ENCODE measurements at places on chromosomes 1 and 21. TPM values are rescaled to one million over a fixed set of nuclear protein-coding genes. Genes with fewer than 3 reads are reported as not detected.

- DNase-seq, result peak; percentile 56
- H3K27ac ChIP-seq, result peak overlapping the region; percentile 58
These were observed 837 bp downstream of the SLC16A1 start for GRCh38 chr1:112954945-112955772.

The TMCO1 gene
- polyA plus RNA-seq, result 60.5 TPM

- H3K36me3 ChIP-seq, result no peaks in the 10 kb centered on the region
- H3K4me3 ChIP-seq, result no peak overlapping the region
- H3K27me3 ChIP-seq, result no peaks in the 10 kb centered on the region
- no peaks in the 10 kb centered on the region for H3K4me1 ChIP-seq
- H3K27ac ChIP-seq, result no peak overlapping the region
These were observed 16.1 kb upstream of the LRRC3 start for GRCh38 chr21:44439211-44439600.

The AKT3 gene
- polyA plus RNA-seq, result 60.5 TPM

DNA sequence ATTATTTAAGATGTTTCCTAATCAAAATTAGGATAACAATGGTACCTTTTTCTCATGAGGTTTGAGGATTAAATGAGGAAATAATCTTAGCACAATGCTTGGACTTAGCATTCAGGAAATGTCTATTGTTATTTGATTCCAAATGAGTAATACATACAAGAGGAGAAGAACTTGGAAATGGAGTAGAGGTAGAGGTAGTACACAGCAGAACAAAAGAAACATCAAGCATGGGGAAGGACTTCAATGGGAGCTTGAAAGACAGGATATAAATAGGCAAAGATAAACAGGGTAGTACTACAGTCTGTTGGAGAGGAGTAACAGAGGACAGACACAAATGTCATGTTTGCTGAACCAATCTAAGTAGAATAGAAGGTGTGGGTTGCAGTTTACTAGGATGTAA lies 59.5 kb upstream of the RGS2 start:
- no peak overlapping the region for H3K27ac ChIP-seq
- DNase-seq, result no peak
- H3K27me3 ChIP-seq, result no peaks in the 10 kb centered on the region

The C1orf87 gene
- 0.04 TPM for polyA plus RNA-seq

DNA sequence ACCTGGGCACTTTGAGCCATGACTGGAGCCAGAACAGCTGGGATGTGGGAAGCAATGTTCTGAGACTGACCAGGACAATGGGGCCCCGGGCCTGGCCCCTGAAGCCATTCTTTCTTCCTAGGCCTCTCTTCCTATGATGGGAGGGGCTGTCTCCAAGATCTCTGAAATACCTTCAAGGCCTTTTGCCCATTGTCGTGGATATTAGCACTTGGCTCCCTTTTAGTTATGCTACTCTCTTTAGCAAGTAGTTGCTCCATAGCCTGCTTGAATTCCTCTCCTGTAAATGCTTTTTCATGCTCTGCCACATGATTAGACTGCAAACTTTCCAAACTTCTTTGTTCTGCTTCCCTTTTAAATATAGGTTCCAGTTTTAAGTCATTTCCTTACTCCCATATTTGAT lies 262.9 kb upstream of the CACYBP start:
- no peak overlapping the region for H3K27ac ChIP-seq
- no peaks in the 10 kb centered on the region for H3K27me3 ChIP-seq
- H3K36me3 ChIP-seq, result no peaks in the 10 kb centered on the region
- no peak overlapping the region for H3K4me3 ChIP-seq

The AIRE gene
- not detected for polyA plus RNA-seq

- no peak for DNase-seq
- H3K27me3 ChIP-seq, result no peaks in the 10 kb centered on the region
- H3K4me3 ChIP-seq, result no peak overlapping the region
These were observed 34.7 kb downstream of the IFNAR1 start for GRCh38 chr21:33359446-33359845.

DNA sequence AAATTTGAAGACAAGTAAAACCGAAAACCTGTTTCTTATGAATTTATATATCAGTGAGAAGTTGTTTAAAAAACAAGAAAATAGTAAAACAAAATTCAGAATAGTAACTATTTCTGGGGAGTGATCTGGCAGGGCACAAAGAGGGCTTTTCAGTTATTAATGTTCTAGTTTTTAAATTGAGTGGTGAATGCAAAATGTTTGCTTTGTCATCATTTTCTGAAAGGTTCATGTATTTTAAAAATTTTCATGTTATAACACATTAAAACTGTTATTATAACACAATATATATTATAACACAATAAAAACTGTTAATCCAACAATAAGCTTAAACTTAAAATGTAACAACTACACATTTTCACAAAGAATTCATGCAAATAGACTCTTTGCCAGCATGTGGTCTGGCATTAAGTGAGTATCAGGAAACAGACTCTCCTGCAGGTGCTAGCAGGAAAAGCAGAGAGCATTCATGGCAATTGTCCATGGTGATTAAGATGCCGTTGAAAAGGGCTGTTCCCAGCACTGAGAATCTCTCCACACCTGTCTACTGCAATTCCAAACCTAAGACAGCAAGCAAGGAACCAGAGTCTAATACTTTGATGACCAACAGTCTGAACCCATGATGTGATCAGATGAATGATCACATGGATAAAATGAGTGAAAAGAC lies 204.9 kb downstream of the TBX15 start:
- no peak for DNase-seq
- H3K4me3 ChIP-seq, result no peak overlapping the region
- no peak overlapping the region for H3K27ac ChIP-seq
- no peaks in the 10 kb centered on the region for H3K27me3 ChIP-seq
- H3K36me3 ChIP-seq, result no peaks in the 10 kb centered on the region

- H3K27me3 ChIP-seq, result no peaks in the 10 kb centered on the region
- H3K4me3 ChIP-seq, result no peak overlapping the region
- no peak overlapping the region for H3K27ac ChIP-seq
- no peak for DNase-seq
- H3K4me1 ChIP-seq, result peaks cover 6% of the 10 kb centered on the region
These were observed 4.7 kb downstream of the FMOD start for GRCh38 chr1:203346060-203346768.

- no peak overlapping the region for H3K27ac ChIP-seq
- no peak overlapping the region for H3K4me3 ChIP-seq
- DNase-seq, result no peak
- H3K4me1 ChIP-seq, result no peaks in the 10 kb centered on the region
- H3K36me3 ChIP-seq, result no peaks in the 10 kb centered on the region
These were observed 106.7 kb downstream of the SETD4 start for GRCh38 chr21:35953597-35953996.

GRCh38 chr1:3073489-3074296 lies 4.7 kb downstream of the PRDM16 start:
- H3K4me1 ChIP-seq, result peaks cover 3% of the 10 kb centered on the region
- no peaks in the 10 kb centered on the region for H3K36me3 ChIP-seq
- H3K27me3 ChIP-seq, result no peaks in the 10 kb centered on the region
- no peak overlapping the region for H3K27ac ChIP-seq
- H3K4me3 ChIP-seq, result no peak overlapping the region

- H3K4me3 ChIP-seq, result no peak overlapping the region
- no peaks in the 10 kb centered on the region for H3K4me1 ChIP-seq
- no peak overlapping the region for H3K27ac ChIP-seq
- no peaks in the 10 kb centered on the region for H3K27me3 ChIP-seq
These were observed 75.0 kb downstream of the ATP6V1G3 start for GRCh38 chr1:198465201-198466144.

DNA sequence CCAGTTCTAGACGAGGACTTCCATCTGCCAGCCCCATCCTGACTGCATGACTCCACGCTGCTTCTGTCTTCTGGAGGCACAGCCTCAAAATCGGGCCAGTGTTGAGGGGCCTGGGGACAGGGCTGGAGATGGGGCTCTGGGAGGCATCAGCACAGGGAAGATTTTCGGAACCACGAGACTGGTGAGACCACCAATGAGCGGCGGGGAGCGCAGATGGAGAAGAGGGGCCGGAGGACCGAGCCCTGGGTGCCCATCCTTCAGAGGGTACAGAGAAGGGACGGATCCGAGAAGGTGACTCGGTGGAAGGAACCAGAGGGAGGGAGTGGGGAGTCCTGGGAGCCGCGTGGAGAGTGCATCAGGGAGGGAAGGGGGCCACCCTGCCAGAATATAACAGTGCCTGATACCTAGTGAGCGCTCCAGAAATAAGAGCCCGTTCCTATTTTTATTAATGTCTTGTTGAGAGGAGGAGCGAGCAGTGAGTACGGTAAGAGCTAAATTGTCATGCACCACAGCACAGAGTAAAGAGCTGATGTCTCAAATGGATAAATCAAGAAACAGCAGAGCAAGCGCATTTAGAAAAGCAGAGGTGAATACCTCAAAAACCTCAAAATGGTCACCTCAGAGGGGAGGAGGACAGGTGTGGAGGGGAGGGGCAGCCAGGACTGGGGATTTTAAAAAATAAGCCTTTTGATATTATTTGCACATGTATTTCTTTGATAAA lies 26.2 kb upstream of the KIF26B start:
- H3K4me3 ChIP-seq, result no peak overlapping the region
- no peaks in the 10 kb centered on the region for H3K27me3 ChIP-seq
- peaks cover 2% of the 10 kb centered on the region for H3K4me1 ChIP-seq
- DNase-seq, result no peak
- H3K27ac ChIP-seq, result no peak overlapping the region

The CAPN8 gene
- polyA plus RNA-seq, result 0.10 TPM

The PTPN7 gene
- 15.4 TPM for polyA plus RNA-seq

GRCh38 chr1:211577819-211578639 lies 932 bp downstream of the SLC30A1 start:
- H3K4me1 ChIP-seq, result peaks cover 2% of the 10 kb centered on the region
- H3K36me3 ChIP-seq, result no peaks in the 10 kb centered on the region
- DNase-seq, result peak; percentile 82
- peak overlapping the region; percentile 89 for H3K27ac ChIP-seq
- H3K4me3 ChIP-seq, result peak overlapping the region; percentile 71
- no peaks in the 10 kb centered on the region for H3K27me3 ChIP-seq

- no peaks in the 10 kb centered on the region for H3K27me3 ChIP-seq
- no peak overlapping the region for H3K27ac ChIP-seq
- DNase-seq, result no peak
- peaks cover 38% of the 10 kb centered on the region for H3K4me1 ChIP-seq
These were observed 24.2 kb downstream of the CAPZB start for GRCh38 chr1:19461220-19461554.

The TNFRSF4 gene
- polyA plus RNA-seq, result 2.5 TPM

DNA sequence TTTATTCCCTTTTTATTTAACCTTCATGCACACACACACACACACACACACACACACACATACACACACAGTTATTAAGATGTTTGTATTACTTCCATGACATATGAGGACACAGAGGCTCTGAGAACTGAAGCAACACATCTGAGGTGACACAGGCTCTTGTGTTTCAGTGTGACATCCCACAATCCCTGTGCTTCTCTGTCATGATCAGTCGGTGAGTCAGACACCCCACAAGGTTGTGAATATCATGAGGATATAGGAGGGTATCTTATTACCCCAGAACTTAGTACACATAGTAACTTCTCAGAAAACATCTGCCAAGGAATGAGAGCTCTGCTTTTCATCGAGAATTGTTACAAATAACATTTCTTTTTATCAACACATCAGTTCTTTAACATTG lies 459.3 kb downstream of the PLPP3 start:
- DNase-seq, result no peak
- no peak overlapping the region for H3K4me3 ChIP-seq
- no peaks in the 10 kb centered on the region for H3K27me3 ChIP-seq
- no peaks in the 10 kb centered on the region for H3K4me1 ChIP-seq

DNA sequence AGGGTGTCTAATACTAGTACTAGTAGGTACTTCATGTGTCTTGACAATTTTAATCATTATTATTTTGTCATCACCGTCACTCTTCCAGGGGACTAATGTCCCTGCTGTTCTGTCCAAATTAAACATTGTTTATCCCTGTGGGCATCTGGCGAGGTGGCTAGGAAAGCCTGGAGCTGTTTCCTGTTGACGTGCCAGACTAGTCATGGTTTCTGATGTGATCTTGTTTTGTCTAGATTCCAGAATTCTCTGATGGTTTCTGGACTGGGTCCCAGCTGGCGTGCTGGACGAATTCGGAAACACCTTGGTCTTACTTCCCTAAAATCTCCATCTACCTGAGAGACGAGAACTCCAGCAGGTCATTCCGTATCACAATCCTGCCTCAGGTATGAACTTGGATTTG lies 66.1 kb upstream of the FAM3B start:
- no peak for DNase-seq
- H3K27ac ChIP-seq, result no peak overlapping the region
- H3K36me3 ChIP-seq, result no peaks in the 10 kb centered on the region
- H3K4me3 ChIP-seq, result no peak overlapping the region

GRCh38 chr1:237141502-237141901 lies 99.5 kb downstream of the RYR2 start:
- H3K27me3 ChIP-seq, result no peaks in the 10 kb centered on the region
- DNase-seq, result peak; percentile 37
- H3K4me3 ChIP-seq, result no peak overlapping the region
- H3K27ac ChIP-seq, result peak overlapping the region; percentile 66
- peaks cover 8% of the 10 kb centered on the region for H3K4me1 ChIP-seq

The LIN28A gene
- polyA plus RNA-seq, result not detected

DNA sequence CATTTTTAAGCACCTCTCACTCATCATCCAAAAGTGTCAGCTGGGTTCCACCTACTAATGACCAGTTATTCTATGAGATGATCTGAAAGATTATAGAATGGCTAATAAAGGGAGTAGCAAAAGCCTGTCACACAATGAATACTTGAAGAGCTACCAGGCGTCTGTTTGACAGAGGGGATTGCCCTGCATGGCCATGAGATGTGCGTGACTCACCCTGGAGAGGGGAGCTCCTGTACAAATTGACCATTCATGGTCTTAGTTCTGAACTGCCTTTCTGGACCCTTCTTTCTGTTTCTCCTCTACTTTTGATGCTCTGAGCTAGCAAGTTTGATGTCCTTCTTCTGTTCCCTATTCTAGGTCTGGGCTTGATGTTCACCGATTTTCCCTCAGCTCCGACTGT lies 85.2 kb upstream of the ABCD3 start:
- no peaks in the 10 kb centered on the region for H3K4me1 ChIP-seq
- no peak overlapping the region for H3K4me3 ChIP-seq
- no peak for DNase-seq
- no peaks in the 10 kb centered on the region for H3K36me3 ChIP-seq

DNA sequence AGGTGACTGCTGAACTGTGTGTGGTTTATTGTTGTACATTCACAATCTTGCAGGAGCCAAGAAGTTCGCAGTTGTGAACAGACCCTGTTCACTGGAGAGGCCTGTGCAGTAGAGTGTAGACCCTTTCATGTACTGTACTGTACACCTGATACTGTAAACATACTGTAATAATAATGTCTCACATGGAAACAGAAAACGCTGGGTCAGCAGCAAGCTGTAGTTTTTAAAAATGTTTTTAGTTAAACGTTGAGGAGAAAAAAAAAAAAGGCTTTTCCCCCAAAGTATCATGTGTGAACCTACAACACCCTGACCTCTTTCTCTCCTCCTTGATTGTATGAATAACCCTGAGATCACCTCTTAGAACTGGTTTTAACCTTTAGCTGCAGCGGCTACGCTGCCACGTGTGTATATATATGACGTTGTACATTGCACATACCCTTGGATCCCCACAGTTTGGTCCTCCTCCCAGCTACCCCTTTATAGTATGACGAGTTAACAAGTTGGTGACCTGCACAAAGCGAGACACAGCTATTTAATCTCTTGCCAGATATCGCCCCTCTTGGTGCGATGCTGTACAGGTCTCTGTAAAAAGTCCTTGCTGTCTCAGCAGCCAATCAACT lies 6.4 kb upstream of the PIGV start:
- H3K36me3 ChIP-seq, result no peaks in the 10 kb centered on the region
- H3K27me3 ChIP-seq, result no peaks in the 10 kb centered on the region
- H3K4me1 ChIP-seq, result peaks cover 29% of the 10 kb centered on the region
- H3K4me3 ChIP-seq, result no peak overlapping the region
- DNase-seq, result no peak

- DNase-seq, result no peak
- no peaks in the 10 kb centered on the region for H3K36me3 ChIP-seq
- no peak overlapping the region for H3K27ac ChIP-seq
- no peaks in the 10 kb centered on the region for H3K27me3 ChIP-seq
- peaks cover 7% of the 10 kb centered on the region for H3K4me1 ChIP-seq
- no peak overlapping the region for H3K4me3 ChIP-seq
These were observed 30.6 kb upstream of the CTPS1 start for GRCh38 chr1:40948741-40949443.

The FHAD1 gene
- polyA plus RNA-seq, result 0.65 TPM

Measured in ovary (tissue), 10 donors.